ENCODE measurements at places on chromosomes 1 and 21. TPM values are rescaled to one million over a fixed set of nuclear protein-coding genes. Genes with fewer than 3 reads are reported as not detected.

DNA sequence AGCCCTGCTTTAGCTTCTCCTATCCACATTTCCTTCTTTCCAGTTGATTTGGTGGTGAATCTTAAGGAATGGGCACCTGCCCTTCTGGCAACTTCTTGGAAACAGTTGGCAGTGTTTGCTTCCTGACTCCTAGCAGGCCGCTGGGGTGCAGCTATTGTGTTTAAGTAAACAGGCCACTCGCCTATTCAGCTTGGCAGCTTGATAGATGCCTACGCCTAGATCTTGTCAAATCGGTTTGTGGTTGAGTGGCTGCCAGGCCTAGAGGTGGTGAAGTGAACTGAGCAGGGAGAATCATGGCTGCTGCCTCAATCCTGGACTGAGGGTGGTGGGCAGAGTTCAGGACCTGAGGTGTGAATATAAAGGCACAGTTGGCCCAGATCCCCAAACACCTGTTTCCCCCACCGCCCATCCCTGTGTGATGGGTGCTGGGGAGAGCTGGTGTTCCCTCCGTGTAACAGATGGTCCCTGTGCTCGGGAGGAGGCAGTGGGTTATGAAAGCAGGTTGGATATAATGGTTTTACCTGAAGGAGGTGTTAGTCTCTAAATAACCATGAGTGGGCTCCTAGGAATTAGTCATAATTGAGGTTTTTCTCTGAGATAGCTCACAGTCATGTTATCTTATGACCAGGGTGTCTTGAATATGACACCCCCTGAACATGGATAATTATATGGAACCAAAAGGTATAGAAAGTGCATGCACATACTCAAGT lies 940 bp upstream of the PLA2G2C start:
- no peak for DNase-seq

GRCh38 chr1:200561856-200562214 lies 58.7 kb downstream of the KIF14 start:
- peak; percentile 23 for DNase-seq

GRCh38 chr1:244074559-244075171 lies 23.6 kb downstream of the ZBTB18 start:
- DNase-seq = no peak

- DNase-seq = no peak
Measured at GRCh38 chr1:167252986-167253385, 32.3 kb downstream of the POU2F1 start.

DNA sequence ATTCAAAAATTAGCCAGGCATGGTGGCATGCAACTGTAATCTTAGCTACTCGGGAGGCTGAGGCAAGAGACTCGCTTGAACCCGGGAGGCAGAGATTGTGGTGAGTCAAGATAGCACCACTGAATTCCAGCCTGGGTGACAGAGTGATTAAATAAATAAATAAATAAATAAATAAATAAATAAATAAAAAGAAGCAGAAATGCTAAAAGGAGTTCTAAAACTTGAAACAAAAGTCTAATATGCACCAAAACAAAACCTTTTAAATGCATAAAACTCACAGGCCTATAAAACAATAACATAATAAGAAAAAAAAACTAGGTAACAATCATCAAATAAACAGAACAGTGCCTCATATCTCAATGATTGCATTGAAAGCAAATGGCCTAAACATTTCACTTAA lies 1458.9 kb downstream of the AMY1C start:
- no peak for DNase-seq

DNA sequence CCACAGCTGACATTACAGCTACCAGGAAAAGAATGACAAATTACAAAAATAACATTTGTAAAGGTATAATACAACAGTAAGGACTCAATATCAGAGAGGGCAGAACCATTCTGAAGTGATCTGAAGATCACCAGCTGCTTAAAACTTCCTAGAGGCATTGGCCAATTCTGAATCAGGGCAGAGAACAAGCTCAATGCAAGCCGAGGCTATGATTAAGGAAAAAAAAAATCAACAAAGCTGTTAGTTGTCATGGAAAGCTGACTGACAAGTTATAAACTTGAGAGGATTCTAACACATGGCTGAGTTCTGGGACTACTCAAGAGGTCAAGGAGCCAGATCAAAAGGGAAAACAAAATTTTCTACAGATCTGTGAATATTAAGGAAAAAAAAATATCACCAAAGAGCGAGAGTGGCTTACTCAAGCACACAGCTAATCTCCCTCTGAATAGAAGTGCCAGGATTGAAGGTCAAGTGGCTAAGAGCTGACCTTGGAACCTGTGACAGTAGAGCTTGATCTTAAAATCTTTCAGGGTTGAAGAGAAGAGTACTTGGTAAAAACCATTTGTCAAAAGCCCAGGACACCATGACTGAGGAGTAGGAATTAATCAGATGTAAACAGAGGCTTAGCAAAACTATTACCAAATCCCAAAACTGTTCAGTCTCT lies 383.4 kb downstream of the USP25 start:
- no peak for DNase-seq

- DNase-seq = peak; percentile 93
Measured at GRCh38 chr1:202710070-202711045, at the start of gene SYT2. Gene SYT2, minus strand, starts transcription at chr1:202710454. Its CDS starts 104,682 bp downstream, at chr1:202605772.

GRCh38 chr1:6294890-6295556 lies 34.1 kb upstream of the GPR153 start:
- DNase-seq = no peak

Gene FNDC7
- 0.33 TPM for total RNA-seq

Gene CHAF1B
- 13.9 TPM for total RNA-seq

Gene INAVA
- total RNA-seq = 44.5 TPM

Measured in H7 (cell line).